CD4-positive, alpha-beta T cell treated with Interferon gamma for 1 hour (primary cell): ENCODE measurements at places on chromosomes 5 and 9.

DNA sequence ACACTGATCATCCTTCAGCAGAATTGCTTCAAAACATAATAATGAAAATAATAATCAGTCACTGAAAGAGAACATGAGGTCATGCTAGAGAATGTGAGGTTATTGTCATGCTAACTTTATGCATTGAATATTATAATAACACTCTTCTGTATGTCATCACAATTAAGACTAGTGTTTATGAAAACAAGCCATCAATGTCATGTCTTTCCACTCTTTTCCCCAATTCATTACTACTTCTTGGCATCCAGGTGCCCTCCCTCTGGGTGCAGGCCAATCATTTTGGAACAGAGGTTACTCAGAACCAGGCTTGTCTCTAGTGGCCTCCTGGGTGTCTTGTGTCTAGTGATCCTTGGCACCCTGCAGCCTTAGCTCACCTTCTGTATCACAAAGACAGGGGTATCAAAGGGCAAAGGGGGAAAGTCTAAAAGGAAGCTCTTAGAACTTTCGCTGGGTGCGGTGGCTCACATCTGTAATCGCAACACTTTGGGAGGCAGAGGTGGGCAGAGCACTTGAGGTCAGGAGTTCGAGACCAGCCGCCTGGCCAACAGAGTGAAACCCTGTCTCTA is 217.6 kb upstream of the PIK3R1 start:
- DNase-seq = no peak

DNA sequence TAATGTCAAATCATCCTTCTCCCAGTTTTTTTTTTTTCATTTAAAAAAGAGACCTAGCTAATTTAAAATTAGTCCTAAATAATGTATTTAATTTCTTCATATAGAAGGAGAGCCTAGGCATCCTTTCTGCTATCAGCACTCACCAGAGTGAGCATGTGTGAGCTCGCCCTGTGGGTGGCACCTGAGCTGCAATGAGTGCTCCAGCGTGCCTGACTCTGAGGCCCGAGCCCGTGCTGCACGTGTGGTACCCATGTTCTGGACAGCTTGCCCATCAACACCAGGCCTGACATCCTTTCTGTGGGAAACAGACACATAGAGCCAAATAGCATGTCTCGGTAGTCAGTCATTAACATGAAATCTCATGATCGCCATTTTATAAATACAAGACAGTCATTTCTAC is 381.4 kb downstream of the DTWD2 start:
- no peak for DNase-seq

DNA sequence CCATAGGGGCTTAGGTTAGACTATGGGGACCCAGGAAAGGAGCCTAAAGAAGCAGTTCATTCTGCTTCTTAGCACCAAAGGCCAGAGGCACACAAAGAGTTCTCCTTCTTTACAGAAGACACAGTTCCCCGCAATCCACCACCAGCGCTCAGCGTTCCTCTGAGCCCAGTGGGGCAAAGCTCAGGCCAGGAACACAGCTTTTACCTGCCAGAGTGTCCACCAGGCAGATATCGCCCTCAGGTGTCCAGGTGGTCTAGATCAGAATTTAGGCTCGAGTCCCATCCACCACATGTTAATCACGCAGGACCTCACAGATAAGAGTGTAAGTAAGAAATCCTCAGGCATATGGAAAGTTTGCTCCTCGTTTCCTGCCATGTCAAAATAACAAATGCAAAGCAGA is 53.0 kb downstream of the UBE2QL1 start:
- DNase-seq = no peak

- DNase-seq = no peak
Observed at GRCh38 chr5:149238540-149238939, 33.1 kb upstream of the AFAP1L1 start.

DNA sequence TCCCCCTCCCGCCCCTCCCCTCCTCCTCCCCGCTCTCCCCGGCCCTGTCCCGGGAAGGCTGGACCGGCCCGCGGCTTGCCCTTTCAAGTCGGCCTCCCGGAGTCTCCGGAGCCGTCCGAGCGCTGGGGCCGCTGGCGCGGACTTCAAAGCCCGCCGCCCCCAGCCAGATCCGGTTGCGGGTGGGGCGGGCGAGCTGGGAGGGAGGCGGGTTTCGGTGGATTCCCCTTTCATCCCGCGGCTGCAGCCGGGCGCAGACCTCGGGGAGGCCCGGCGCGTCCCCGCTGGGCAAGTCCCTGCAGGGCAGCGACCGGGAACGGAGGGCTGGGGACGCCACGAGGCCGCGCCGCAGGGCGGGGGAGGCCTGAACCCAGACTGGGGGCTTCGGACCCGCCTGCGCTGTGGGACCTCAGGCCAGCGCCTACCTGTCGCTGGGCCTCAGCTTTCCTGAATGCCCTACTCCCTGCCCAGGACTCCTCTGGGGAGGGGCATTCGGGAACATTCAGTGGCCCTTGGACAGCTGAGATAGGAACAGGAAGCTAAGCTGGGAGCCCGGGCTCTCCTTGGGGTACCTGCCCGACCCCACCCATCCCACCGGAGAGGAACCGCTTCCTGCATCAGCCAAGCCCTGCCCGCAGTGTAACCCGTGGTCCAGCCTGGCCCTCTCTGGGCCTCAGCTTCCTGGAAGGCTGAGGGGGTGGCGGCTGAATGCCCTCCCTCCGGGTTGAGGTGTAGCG is 23.4 kb downstream of the C9orf50 start:
- DNase-seq = no peak
